Hepatocyte (in vitro differentiated cells): ENCODE measurements at places on chromosomes 7 and 10. TPM values are rescaled to one million over a fixed set of nuclear protein-coding genes. Genes with fewer than 3 reads are reported as not detected.
A peak's percentile ranks its signal among the peaks of the same experiment; 100 is the strongest.

The PRLHR gene
- not detected in 2 replicates for total RNA-seq

DNA sequence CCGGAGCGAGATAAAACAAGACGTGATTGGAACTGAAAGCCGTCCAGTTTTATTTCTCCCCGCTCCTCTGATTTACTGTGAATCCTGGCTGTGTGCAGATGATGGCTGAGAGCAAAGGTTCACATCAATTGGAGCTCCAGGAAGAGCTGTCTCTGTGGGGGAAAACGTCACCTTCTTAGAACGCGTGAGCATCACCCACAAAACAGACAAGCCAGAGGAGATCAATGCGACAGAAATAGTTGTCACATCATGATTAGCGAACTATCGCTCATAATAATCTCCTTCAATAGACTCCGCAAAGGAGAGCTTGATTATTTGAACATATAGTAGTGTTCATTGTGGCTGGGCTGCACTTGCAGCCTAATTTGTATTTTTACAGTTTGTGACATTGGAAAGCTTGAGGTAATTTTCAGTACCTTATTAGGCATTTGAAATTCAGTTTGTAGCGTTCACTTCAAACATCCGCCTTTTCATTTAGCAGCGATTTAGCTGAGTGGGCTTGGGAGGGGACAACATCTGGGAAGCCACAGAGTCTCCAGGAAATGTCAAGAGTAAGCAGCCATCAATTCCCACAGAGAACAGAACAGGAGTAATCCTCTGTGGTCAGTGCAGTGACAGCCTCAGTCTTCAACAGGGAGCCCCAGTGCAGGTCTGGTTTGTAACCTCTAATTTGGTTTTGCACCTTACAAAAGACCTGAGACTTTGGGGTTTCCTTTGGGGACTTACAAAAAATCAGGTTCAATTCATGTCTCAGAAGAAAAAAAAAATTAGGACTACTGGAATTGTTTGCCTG lies 276.8 kb upstream of the PFKP start:
- H3K27ac ChIP-seq = no peak overlapping the region
- no peak for DNase-seq
- no peak overlapping the region for H3K4me3 ChIP-seq
- H3K27me3 ChIP-seq = no peaks in the 10 kb centered on the region
- H3K36me3 ChIP-seq = no peaks in the 10 kb centered on the region
- no peaks in the 10 kb centered on the region for H3K4me1 ChIP-seq

- H3K27me3 ChIP-seq = no peaks in the 10 kb centered on the region
- H3K4me1 ChIP-seq = peaks cover 4% of the 10 kb centered on the region
- DNase-seq = no peak
- no peaks in the 10 kb centered on the region for H3K36me3 ChIP-seq
Observed at GRCh38 chr10:116610443-116611152, 10.2 kb upstream of the PNLIPRP2 start.

GRCh38 chr10:114472877-114473253 lies 68.6 kb upstream of the AFAP1L2 start:
- no peaks in the 10 kb centered on the region for H3K36me3 ChIP-seq
- peak overlapping the region; percentile 47 for H3K27ac ChIP-seq
- H3K4me3 ChIP-seq = no peak overlapping the region
- H3K27me3 ChIP-seq = no peaks in the 10 kb centered on the region
- no peak for DNase-seq

- H3K4me1 ChIP-seq = peaks cover 7% of the 10 kb centered on the region
- no peaks in the 10 kb centered on the region for H3K27me3 ChIP-seq
- H3K36me3 ChIP-seq = no peaks in the 10 kb centered on the region
- no peak overlapping the region for H3K4me3 ChIP-seq
Observed at GRCh38 chr10:43110338-43111071, 27.7 kb upstream of the CSGALNACT2 start.
